ENCODE measurements at places on chromosomes 12 and 14.
A peak's percentile ranks its signal among the peaks of the same experiment; 100 is the strongest.

GRCh38 chr12:47781479-47782371 is 8.7 kb downstream of the SLC48A1 start:
- DNase-seq = no peak

DNA sequence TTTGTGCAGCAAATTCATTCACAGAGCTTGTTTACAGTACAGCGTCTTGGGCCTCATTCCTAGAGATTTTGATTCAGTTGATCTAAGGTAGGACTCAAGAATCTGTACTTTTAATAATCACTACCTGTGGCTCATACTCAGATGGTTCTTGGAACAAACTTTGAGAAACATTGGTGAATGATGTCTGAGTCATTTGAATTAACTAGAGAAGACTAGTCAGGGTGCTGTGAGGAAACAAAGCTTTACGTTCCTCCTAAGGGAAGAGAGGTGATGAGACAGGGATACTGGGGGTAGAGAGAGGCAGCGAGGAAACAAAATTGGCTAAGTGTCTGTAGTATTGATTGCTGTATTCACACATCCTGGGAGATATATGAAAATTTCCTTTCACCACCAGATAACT is 109.4 kb downstream of the SLC15A5 start:
- DNase-seq = peak; percentile 27

DNA sequence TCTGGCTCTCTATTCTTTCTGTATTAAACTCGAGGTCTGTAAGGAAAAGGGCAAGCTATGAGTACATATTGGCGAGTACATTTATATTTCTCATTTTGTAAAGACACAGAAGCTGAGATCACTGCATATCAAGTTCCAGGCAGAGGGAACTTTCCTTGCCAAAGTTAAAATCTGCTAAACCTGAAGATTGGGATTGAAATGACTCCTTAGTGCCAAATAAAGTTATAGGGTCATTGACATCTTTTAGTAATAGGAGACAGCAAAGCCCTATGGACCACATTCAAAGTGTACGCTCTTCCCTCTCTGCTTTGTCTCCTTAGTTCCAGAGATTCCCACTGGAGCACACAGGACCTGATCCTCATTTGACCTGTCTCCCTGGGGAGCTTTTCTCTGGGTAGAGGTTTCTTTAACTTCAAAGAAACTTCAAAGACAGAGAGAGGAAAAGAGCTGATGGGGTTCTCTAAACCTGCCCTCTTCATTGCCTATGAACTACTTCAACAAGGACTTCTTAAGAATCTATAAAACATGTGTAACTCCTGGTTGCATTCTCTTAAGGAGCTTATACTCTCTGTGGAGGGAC is 42.6 kb upstream of the PTPRR start:
- no peak for DNase-seq

GRCh38 chr14:91473046-91473445 is 37.1 kb downstream of the PPP4R3A start:
- no peak for DNase-seq

GRCh38 chr14:104657563-104658324 is 31.7 kb upstream of the INF2 start:
- DNase-seq = no peak

GRCh38 chr14:24331731-24332267 is 3.1 kb downstream of the ADCY4 start:
- DNase-seq = no peak

- DNase-seq = peak; percentile 99
These were observed 18.8 kb upstream of the FLVCR2 start for GRCh38 chr14:75559451-75560222.

- DNase-seq = no peak
These were observed 64.4 kb downstream of the C12orf42 start for GRCh38 chr12:103431387-103431786.
